Immature natural killer cell (primary cell): ENCODE measurements at places on chromosomes 7 and 10.

DNA sequence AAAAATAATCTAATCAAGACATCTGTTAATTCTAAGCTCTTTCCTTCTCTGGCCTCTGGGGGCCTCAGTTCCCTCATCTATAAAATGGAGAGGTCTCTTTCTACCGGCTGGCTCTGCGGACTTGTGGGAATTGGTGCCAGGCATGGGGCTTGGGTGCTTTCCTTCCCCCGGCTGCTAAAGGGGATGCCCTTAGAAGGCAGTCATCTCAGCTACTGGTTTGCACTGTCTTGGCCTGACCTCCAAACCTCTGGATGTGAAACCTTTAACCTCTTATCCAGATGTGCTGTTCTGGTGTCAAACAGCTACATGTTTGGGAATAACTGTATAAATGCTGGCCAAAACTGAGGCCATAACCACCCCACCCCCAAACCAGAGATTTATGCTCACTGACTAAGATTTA, 320.0 kb downstream of the RPS24 start:
- no peak for DNase-seq
- no peak overlapping the region for H3K4me3 ChIP-seq
- no peak overlapping the region for H3K27ac ChIP-seq

GRCh38 chr10:35872671-35873070, 230.6 kb upstream of the FZD8 start:
- peaks cover 1% of the 10 kb centered on the region for H3K27me3 ChIP-seq
- H3K36me3 ChIP-seq = no peaks in the 10 kb centered on the region
- H3K4me3 ChIP-seq = no peak overlapping the region
- no peak overlapping the region for H3K27ac ChIP-seq

DNA sequence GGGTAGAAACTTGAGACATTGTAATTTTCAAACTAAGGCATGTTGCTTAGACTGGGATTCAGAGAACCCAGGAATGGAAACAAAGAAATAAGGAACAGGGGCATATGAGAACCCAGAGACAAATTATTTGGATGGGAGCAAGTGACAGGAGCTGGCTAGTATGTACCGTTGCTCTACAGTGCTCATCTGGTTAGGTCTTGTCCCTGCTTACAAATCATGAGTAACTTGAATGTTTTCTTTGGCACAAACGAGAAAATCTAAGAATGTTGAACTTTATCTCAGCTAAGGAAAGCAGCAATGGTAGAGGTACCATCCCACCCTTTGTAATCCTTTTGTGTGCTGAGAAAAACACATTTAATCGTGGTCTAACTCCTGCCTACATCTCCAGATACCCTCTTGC, 116.0 kb upstream of the IMMP2L start:
- H3K27ac ChIP-seq = no peak overlapping the region
- H3K4me1 ChIP-seq = no peaks in the 10 kb centered on the region
- no peaks in the 10 kb centered on the region for H3K36me3 ChIP-seq

DNA sequence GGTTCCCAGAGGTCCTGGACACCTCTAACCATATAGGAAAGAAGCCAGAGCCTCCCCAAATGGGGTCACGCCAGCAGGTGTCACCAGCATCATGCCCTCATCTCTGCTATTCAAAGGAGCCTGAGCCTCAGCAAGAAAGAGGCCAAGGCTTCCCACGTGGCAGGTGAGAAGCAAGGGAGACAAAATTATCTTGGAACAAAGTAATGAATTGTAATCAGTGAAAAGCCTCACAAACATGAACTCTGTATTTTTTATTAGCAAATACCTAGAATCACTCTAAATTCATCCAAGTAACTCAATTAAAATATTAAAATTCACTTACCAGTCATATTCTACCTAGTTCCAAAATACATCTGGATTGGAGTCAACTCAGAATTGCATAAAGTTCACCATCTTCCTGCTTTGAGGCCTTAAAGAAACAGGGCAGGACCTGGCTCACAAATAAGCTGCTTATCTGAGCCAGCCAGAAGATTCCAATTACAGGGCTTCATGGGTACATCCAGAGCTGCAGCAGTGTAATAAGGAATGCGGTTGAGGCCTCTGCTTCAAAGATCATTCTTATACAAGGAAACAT, 68.7 kb downstream of the SGMS1 start:
- no peak for DNase-seq
- no peaks in the 10 kb centered on the region for H3K27me3 ChIP-seq
- no peaks in the 10 kb centered on the region for H3K36me3 ChIP-seq
- H3K4me1 ChIP-seq = peaks cover 14% of the 10 kb centered on the region
- no peak overlapping the region for H3K4me3 ChIP-seq

DNA sequence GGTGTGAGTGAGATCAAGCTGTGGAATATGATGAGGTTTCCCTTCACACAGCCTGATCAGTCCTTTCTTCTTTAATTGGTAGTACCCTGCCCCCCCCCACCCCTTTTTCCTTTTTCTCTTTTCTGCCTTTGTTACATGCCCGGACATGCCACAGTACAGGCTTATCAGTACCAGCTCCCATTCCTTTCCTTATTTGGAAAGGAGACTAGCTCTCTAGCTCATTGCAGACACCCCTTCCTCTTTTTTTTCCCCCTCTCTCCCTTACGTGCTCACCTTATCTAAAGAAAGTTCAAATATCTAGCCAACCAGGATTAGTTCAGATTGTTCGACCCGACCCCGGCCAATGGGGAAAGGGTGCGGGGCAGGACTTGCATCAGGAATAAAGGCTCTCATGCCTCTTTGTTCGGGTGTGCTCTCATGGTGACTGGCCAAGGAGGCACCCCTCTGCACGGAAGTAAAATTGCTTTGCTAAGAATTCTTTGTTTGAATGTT, 230.4 kb downstream of the ACTR3B start:
- no peaks in the 10 kb centered on the region for H3K36me3 ChIP-seq
- no peak overlapping the region for H3K27ac ChIP-seq
- no peak overlapping the region for H3K4me3 ChIP-seq
- H3K27me3 ChIP-seq = peaks cover 6% of the 10 kb centered on the region
- DNase-seq = no peak

DNA sequence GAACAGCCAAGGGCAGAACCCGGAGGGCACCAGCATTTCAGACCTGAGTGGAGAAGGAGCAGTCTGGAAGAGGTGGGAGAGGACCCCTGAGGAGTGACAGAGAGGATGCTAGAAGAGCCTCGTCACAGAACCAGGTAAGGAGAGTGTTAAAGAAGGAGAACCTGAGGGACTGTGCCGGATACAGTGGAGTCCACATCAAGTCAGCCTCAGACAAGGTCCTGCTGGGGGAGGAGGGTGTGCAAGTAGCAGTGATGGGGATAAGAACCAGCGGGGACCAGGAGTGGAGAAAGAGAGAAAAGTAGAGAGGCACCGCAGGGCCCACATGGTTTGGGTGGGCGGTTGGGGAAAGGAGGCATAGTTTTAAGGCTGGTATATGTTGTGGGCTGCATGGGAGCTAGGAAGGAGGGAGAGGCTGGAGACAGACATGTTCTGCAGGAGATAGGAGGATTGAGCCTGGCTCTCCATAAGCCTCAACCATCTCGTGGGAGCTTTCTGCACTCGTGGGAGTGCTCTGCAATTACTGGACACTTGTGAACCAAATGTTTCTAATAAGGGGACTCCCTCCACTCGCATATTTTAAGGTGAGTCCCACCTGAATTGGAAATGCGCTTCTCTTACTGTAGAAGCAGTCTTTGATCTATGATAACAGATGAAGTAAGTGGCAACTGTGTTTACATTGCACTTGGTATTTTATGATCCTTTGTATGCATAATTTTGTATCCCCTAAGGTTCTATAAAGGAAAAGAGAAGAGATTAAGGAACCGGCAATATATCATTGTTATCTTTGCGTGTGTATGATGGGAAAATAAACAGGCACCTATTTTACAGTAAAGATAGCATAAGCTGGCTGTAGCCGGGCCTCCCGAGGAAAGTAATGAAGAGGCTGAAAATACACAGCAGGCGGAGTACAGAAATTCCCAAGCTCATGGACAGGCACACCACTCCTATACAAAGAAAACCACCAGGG, 154.8 kb downstream of the ADAM12 start:
- H3K36me3 ChIP-seq = no peaks in the 10 kb centered on the region
- DNase-seq = no peak
- H3K4me1 ChIP-seq = no peaks in the 10 kb centered on the region
- no peak overlapping the region for H3K27ac ChIP-seq
- H3K27me3 ChIP-seq = peaks cover 1% of the 10 kb centered on the region

DNA sequence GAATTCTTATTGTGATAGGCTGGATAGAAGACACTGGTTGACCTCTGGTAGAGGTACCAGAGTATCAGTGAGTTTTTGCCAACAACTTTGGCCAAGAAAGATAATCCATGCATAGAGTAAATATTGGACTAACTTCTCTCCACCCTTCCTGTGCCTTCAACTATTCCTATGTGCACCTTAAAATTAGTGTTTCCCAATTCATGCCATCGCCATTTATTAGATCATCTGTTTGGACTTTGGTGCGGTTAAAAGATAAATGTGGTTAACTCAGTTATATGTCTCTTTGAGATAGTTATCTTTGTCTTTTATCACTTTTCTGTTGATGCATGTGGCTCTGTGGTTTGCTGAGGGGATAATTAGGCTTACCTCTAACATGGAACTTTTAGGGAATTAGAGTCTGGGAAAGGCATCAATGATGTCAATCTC, 4.6 kb downstream of the PAPSS2 start:
- H3K4me3 ChIP-seq = no peak overlapping the region
- H3K27ac ChIP-seq = no peak overlapping the region
- no peaks in the 10 kb centered on the region for H3K36me3 ChIP-seq
- DNase-seq = no peak

DNA sequence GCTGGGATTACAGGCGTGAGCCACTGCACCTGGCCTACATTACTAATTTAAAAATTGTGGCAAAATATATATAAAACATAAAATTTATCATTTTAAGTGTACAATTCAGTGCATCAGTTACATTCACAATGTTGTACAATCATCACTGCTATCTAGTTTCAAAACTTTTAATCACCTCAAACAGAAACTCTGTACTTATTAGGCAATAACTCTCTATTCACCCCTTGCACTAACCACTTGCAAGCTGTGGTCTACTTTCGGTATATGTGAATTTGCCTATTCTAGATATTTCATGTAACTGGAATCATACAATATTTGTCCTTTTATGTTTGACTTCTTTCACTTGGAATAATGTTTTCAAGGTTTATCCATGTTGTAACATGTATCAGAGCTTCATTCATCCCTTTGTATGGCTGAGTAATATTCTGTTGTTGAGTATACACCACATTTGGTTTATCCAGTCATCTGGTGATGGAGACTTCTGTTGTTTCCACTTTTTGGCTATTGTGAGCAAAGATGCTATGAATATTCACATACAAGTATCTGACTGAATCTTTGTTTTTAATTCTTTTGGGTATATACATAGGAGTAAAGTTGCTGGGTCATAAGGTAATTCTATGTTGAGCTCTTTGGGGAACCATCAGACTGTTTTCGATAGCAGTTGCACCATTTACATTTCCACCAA, 14.3 kb upstream of the ELOVL3 start:
- no peak for DNase-seq
- no peak overlapping the region for H3K4me3 ChIP-seq
- no peak overlapping the region for H3K27ac ChIP-seq
- H3K36me3 ChIP-seq = no peaks in the 10 kb centered on the region

DNA sequence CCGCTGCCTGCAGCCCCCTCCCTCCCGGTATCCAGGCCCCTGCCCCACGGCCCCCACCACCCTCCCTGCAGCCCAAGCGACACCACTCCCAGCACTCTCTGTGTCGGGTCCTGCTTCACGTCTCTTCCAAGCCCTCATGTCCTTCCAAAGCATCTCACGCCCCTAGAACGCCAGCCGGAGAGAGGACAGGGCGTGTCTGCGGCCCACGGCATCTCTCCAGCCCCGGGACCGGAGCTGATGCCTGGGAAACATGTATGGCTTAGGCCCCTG, 51.1 kb upstream of the PDGFA start:
- H3K4me3 ChIP-seq = no peak overlapping the region
- no peak overlapping the region for H3K27ac ChIP-seq
- DNase-seq = no peak
- no peaks in the 10 kb centered on the region for H3K27me3 ChIP-seq

DNA sequence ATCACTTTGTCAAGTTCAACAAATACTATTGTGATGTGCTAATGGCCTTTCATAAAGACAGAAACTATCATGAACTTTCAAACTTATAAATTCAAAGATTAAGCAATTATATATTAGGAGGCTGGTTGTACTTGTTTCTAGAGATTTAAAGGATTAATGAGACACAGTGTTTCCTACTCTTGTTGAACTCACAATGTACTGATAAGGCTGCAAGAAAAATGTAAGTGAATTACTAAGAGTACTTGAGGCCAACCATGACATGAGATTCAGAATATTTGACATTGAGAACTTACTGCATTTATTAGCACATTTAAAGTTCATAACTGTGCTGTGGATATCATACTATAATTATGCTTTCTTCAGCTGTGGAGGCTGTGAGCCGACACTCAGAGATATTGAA, 1210.5 kb upstream of the SORCS1 start:
- no peaks in the 10 kb centered on the region for H3K4me1 ChIP-seq
- H3K4me3 ChIP-seq = no peak overlapping the region
- H3K27ac ChIP-seq = no peak overlapping the region
- DNase-seq = no peak
- no peaks in the 10 kb centered on the region for H3K27me3 ChIP-seq

DNA sequence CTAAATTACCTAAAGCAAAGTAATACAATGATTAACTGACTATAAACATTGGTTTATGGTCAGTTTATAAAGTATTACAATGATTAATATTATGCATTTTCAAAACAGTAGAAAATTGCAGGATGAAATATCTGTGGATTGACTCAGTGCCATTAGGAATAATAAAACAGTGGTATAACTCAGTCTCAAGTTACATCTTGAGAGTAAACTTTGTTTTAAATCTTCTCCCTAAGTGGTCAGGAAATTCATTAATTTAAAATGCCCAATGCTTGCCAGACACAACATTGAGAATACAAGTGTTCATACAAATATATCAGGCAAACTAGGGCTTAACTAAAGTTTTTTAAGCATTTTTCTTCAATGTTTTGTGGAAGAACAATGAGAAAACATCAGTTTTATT, 257.8 kb downstream of the ETV1 start:
- H3K4me1 ChIP-seq = no peaks in the 10 kb centered on the region
- no peak overlapping the region for H3K27ac ChIP-seq
- DNase-seq = no peak
- H3K27me3 ChIP-seq = no peaks in the 10 kb centered on the region
- no peaks in the 10 kb centered on the region for H3K36me3 ChIP-seq

- no peak overlapping the region for H3K4me3 ChIP-seq
- H3K36me3 ChIP-seq = no peaks in the 10 kb centered on the region
- peaks cover 5% of the 10 kb centered on the region for H3K27me3 ChIP-seq
- H3K4me1 ChIP-seq = no peaks in the 10 kb centered on the region
- no peak for DNase-seq
- H3K27ac ChIP-seq = no peak overlapping the region
Observed at GRCh38 chr7:30214651-30215137, 69.7 kb upstream of the ZNRF2 start.

- H3K27ac ChIP-seq = no peak overlapping the region
- no peaks in the 10 kb centered on the region for H3K27me3 ChIP-seq
- no peak overlapping the region for H3K4me3 ChIP-seq
- H3K36me3 ChIP-seq = no peaks in the 10 kb centered on the region
Observed at GRCh38 chr7:151107882-151108281, 21.6 kb downstream of the AGAP3 start.
